ENCODE measurements at places on chromosomes 3 and 15.

DNA sequence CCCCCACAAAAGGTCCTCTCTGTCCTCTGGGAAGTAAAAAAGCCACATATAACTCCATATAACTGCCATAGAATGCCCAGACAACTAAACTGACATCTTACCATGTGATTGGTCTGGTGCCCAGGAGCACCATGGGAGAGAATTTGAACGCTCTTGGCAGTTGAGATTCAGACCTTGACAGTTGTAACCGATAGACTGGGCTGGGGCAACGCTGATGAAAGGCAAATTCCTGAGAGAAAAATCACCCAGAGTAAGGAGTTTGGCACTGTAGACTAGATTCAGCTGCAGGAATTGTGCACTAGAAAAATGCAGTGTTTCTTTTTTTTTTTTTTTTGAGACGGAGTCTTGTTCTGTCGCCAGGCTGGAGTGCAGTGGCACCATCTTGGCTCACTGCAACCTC is 240.5 kb downstream of the SOX2 start:
- no peak for DNase-seq

- DNase-seq: no peak
Observed at GRCh38 chr15:99109555-99110021, 4.7 kb downstream of the SYNM start.

DNA sequence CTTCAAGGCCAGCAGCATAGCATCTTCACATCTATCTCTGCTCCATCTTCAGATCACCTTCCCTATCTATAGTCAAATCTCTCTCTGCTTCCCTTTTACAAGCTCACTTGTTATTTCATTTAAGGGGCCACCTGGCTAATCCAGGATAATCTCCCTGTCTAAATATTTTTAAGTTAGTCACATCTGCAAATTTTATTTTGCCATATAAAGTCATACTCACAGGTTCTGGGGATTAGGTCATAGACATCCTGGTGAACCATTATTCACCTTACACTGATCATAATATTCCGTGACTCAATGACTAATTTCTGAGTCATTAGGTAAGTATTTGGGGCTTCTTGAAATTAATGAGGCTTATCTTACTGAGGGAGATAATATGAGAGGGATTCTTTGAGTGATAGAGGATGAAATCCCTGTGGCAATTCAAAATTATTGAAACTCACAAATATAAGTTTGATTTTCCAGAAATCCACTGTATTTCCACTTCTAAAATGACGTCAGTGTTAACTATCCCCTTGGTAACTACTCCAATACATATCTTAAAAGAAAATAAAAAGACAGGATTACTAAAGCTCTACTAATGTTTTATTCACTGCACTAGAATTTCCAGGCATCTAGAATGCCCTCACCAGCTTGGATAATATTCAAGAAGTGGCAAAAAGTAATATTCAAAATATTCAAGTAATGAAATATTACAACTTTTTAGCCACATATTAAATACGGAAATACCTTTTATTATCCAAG is 93.7 kb upstream of the RBMS3 start:
- no peak for DNase-seq

GRCh38 chr15:46326173-46326572 is 691.3 kb downstream of the SQOR start:
- DNase-seq: no peak

- peak; percentile 8 for DNase-seq
Observed at GRCh38 chr15:67433495-67434099, 87.3 kb upstream of the C15orf61 start.

- DNase-seq: no peak
Observed at GRCh38 chr3:193553586-193553985, 1.1 kb downstream of the ATP13A4 start.

All from substantia nigra (tissue), 51 donors.